ENCODE measurements at places on chromosomes 1 and 21.

GRCh38 chr1:233523047-233523446 lies 90.9 kb upstream of the KCNK1 start:
- no peak for DNase-seq

DNA sequence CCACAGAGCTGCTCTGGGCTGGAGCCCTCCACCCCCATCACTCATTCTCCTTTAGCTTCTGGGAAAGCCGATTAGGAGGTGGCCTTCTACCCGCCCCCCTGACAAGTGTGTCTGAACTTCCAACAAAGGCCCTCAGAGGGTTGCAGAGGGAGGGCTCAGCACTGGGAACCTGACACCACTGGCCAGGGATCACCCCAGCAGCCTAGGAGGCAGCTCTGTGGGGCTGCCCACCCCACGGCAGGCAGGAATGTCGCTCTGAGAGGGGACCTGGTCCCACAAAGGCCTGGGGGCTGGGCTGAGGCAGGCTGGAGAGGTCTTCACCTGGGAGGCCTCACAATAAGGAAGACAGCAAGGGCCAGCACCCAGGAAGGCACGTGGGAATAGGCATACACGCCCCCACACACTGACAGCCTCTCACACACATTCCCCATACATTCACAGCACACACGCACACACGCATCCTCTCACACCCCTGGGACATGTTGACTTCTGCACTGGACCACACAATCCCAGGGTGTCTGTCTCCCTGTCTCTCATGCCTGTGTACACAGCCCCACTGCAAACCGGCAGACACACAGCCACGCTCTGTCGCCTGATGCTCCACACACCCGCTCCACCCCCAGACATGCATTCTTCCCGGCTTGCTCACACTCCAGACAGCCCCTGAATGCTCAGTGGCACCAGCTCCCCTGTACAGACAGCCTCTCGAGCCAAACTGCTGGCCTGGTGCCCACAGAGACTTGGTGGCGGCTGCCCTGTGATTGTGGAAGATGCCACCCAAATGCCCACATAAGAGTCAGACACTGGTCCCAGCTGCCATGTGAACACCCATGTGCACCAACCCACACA lies 30.7 kb downstream of the DMBX1 start:
- no peak for DNase-seq

GRCh38 chr1:165907256-165907857 lies 79.9 kb downstream of the UCK2 start:
- DNase-seq, result no peak

GRCh38 chr21:35475762-35476161 lies 426.7 kb upstream of the RUNX1 start:
- no peak for DNase-seq

GRCh38 chr1:3197781-3198316 lies 128.8 kb downstream of the PRDM16 start:
- DNase-seq, result no peak

DNA sequence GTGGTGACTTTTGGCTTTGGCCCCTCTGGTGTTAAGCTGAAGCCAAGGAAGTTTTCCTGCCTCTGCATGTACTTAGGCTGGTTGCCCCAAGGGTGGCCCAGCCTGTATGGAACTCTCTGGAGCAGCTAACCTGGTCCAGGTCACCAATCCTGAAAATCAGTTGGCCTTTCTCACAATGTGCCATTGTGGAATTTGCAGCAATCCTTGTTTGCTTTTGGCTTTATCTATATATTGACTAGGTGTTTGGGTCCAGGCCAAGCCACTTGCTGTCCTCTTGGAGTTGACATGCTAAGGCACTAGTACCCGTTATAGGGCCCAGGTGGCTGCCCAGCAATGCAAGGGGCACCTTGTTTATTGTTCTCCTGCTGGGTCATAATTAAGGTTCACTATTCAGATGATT lies 124.6 kb downstream of the CAMTA1 start:
- DNase-seq, result no peak

- no peak for DNase-seq
Measured at GRCh38 chr1:246139745-246140182, 367.3 kb downstream of the SMYD3 start.

DNA sequence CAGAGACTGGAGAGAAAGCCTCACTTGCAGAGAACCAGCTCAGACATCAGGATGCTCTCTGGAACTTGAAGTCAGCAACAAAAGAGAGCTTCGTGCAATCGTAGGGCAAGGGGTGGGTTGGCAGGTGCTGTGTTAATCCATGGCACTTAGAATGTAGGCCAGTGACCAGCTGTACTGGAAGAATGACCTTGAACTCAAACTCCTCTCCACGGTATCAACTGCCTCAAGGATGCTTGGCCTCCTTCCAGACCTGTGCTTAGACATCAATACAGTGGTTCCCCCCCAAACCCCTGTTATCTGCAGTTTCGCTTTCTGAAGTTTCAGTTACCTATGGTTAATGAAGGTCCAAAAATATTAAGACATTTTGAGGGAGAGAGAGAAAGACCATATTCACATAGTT lies 6.5 kb downstream of the KANK4 start:
- DNase-seq, result no peak

DNA sequence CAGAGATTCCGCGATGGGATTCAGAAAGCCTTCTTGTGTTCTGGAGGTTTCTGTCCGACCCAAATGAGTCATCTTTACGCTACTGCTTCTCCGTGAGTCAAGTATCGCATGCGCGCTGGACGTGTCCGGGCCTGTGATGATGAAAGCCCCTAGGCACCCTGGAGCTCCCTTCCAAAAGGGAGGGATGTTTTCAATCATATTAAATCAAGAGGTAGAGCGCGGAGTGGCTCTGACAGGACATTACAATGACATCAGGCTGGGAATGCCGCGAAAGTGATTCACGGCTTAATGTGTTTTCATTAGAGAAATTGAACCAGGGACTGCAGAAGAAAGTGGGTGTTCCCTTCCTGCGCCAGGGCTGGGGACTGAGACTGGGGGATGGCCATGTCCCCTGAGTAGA lies 48.5 kb downstream of the AJAP1 start:
- DNase-seq, result no peak

Data from stimulated activated CD4-positive, alpha-beta T cell treated with anti-CD3 and anti-CD28 coated beads, Interleukin-15, amount 100 ng/mL, for 24 hours (primary cell).